Activated CD8-positive, alpha-beta T cell treated with anti-CD3 and anti-CD28 coated beads, Interleukin-2, amount 10 ng/mL, durations not matched to agents 7 days and 5 days (primary cell): ENCODE measurements at places on chromosomes 3 and 15. TPM values are rescaled to one million over a fixed set of nuclear protein-coding genes. Genes with fewer than 3 reads are reported as not detected.
A peak's percentile ranks its signal among the peaks of the same experiment; 100 is the strongest.

Gene ISG20
- 151 TPM for total RNA-seq

GRCh38 chr3:178907081-178907480, 164.5 kb downstream of the ZMAT3 start:
- H3K4me3 ChIP-seq, result no peak overlapping the region
- no peaks in the 10 kb centered on the region for H3K36me3 ChIP-seq
- H3K4me1 ChIP-seq, result no peaks in the 10 kb centered on the region

Gene RLBP1
- not detected for total RNA-seq

GRCh38 chr3:188239577-188239976, 85.6 kb downstream of the LPP start:
- H3K4me3 ChIP-seq, result no peak overlapping the region
- no peak overlapping the region for H3K27ac ChIP-seq
- H3K4me1 ChIP-seq, result peaks cover 9% of the 10 kb centered on the region
- H3K36me3 ChIP-seq, result peaks cover 10% of the 10 kb centered on the region

- H3K36me3 ChIP-seq, result peaks cover 82% of the 10 kb centered on the region
- H3K27me3 ChIP-seq, result no peaks in the 10 kb centered on the region
- peak overlapping the region; percentile 36 for H3K4me3 ChIP-seq
- H3K4me1 ChIP-seq, result peaks cover 41% of the 10 kb centered on the region
Measured at GRCh38 chr3:15055019-15055557, 10.0 kb downstream of the MRPS25 start.

GRCh38 chr3:179921500-179921899, 115.2 kb downstream of the PEX5L start:
- H3K27me3 ChIP-seq, result peaks cover 7% of the 10 kb centered on the region
- no peaks in the 10 kb centered on the region for H3K36me3 ChIP-seq
- no peak overlapping the region for H3K4me3 ChIP-seq
- no peaks in the 10 kb centered on the region for H3K4me1 ChIP-seq

DNA sequence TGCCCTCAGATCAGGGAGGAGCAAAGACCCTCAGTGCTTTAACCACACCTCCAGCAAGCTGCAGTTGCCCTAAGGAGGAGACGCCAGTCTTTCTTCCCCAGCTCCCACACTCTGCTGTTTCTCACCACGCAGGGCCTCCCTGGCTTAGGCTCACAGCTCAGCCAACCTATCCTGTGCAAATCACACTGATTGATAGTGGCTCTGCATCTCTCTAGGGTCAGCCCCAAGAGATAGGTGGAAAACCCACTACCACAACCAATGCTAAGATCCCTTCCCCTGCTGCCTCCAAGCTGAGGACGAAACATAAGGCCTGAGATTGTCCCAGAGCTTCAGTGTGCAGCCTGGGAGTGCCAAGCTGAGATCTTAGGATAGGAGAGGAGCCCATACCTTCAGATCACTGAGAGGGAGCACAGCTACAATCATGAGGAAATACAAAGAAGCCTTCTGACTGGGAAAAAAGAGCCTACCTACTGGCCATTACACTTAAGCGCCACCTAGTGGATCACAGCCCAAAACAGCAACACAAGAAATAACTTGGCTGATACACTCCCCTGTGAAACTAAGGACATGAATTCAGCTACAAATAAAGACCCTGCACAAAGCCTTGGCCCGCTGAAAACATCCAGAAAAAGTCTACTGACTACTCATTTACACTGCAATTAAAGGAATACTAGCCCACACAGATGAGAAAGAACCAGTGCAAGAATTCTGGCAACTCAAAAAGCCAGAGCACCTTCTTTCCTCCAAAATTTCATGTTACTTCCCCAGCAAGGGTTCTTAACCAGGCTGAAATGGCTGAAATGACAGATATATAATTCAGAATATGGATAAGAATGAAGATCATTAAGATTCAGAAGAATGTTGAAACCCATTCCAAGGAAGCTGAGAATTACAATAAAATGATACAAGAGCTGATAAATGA, 271.5 kb upstream of the DCBLD2 start:
- H3K27ac ChIP-seq, result no peak overlapping the region
- peak; percentile 59 for DNase-seq
- no peaks in the 10 kb centered on the region for H3K4me1 ChIP-seq
- H3K36me3 ChIP-seq, result no peaks in the 10 kb centered on the region
- no peak overlapping the region for H3K4me3 ChIP-seq

DNA sequence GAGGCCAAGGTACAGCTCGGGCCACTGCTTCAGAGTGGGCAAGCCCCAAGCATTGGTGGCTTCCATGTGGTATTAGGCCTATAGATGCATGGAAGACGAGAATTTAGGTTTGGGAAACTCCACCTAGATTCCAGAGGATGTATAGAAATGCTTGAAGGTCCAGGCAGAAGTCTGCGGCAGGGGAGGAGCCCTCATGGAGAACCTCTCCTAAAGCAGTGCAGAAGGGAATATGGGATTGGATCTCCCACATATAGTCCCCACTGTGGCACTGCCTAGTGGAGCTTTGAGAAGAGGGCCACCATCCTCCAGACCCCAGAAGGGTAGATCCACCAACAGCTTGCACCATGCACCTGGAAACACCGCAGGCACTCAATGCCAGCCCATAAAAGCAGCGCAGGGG, 48.1 kb upstream of the XXYLT1 start:
- no peaks in the 10 kb centered on the region for H3K27me3 ChIP-seq
- H3K27ac ChIP-seq, result no peak overlapping the region
- no peak overlapping the region for H3K4me3 ChIP-seq
- H3K36me3 ChIP-seq, result peaks cover 48% of the 10 kb centered on the region
- H3K4me1 ChIP-seq, result peaks cover 8% of the 10 kb centered on the region

DNA sequence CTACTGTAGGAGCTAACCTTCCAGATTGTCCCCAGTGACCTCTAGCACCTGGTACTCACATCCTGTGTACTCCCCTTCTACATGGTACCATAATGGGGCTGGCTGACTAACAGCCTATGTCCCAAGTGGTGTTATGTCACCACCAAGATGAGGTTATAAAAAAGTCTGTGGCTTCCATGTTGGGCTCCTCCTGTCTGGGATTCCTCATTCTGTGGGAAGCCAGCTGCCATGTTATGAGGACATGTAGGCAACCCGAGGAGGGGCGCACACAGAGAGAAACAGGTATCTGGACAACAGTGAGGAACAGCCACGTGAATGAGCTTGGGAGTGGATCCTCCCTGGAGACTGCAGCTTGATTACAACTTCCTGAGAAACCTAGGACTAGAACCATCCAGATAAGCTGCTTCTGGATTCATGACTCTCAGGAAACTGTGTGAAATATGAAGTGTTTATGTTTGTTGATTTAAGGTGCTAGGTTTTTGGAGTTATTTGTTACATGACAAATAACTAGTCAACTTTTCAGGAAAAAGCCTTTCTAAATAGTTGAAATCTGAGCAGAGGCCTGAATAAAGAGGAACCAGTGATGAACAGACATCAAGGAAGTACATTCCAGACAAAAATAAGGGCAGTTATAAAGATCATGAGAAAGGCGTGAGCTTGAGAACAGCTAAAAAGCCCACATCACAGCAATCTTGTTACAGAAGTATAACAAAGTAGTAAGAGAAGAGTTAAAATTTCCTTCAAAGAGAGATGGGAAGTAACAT, 21.7 kb downstream of the GOLIM4 start:
- no peaks in the 10 kb centered on the region for H3K36me3 ChIP-seq
- H3K4me1 ChIP-seq, result no peaks in the 10 kb centered on the region
- no peak overlapping the region for H3K4me3 ChIP-seq
- no peak overlapping the region for H3K27ac ChIP-seq

GRCh38 chr3:165158011-165158410, 38.2 kb downstream of the SLITRK3 start:
- H3K27ac ChIP-seq, result no peak overlapping the region
- H3K4me1 ChIP-seq, result no peaks in the 10 kb centered on the region
- no peak overlapping the region for H3K4me3 ChIP-seq
- no peak for DNase-seq
- no peaks in the 10 kb centered on the region for H3K36me3 ChIP-seq
- H3K27me3 ChIP-seq, result no peaks in the 10 kb centered on the region

Gene STXBP5L
- total RNA-seq, result not detected

Gene SLC6A1
- not detected for total RNA-seq

GRCh38 chr3:195893916-195894465, 14.4 kb downstream of the TNK2 start:
- peaks cover 6% of the 10 kb centered on the region for H3K36me3 ChIP-seq
- no peak overlapping the region for H3K27ac ChIP-seq
- H3K4me3 ChIP-seq, result peak overlapping the region; percentile 53
- no peaks in the 10 kb centered on the region for H3K27me3 ChIP-seq

DNA sequence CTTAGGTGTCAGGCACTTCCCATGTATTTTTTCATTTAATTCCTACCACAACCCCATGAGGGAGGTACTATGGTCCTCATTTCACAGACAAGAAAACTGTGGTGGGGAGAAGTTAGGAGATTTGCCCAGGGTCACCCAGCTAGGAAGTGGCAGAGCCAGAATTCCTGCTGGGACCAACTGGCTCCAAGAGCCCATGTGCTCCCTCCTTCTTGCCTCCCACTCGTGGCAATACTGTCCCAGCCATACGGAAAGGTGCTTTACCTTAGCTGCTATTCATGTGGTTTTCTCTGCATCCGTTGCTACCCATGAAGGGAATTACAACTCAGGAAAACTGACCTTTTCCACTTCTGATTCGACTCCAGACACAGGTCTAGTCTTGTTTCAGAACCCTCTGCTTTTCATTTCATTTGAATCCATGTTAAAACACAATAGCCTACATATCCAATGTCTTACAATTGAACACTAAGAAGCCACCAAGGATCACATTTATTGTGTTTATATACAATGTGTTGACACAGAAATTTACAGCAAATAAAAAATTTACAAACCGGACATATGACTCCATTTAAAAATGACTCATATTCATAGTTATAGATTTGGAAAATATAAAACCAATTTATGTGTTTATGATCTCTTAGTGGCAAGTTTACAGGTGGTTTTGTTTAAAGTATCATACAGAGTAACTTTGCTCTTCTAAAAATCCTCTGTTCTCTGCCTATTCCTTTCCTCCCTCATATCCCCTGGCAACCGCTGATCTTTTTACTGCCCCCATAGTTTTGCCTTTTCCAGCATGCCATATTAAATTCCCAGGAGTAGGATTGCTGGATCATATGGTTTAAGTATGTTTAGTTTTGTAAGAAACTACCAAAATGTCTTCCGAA, 58.8 kb downstream of the BTD start:
- peaks cover 27% of the 10 kb centered on the region for H3K36me3 ChIP-seq
- no peak for DNase-seq
- H3K27ac ChIP-seq, result no peak overlapping the region

GRCh38 chr3:64133987-64134386, 91.3 kb downstream of the PRICKLE2 start:
- peaks cover 2% of the 10 kb centered on the region for H3K27me3 ChIP-seq
- no peak for DNase-seq
- H3K4me1 ChIP-seq, result no peaks in the 10 kb centered on the region
- H3K36me3 ChIP-seq, result no peaks in the 10 kb centered on the region

DNA sequence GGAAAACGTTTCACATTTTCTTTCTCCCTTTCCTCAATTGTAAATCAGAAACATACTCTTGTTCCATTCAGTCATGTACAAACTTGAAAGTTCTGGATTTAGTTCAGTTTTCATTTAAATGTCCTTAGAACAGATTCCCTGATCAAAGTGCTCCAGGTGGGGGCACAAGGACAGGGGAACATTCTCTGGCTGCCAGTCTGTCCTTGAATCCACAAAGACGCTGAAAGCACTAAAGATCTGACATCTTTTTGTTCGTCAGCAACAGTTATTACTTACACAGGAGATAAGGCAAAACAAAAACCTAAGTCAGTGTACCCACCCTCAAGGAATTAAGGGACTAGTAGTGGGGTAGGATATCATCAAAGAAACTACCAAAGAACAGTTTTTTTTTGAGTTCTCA, 139.2 kb downstream of the GHSR start:
- DNase-seq, result no peak
- H3K4me1 ChIP-seq, result peaks cover 1% of the 10 kb centered on the region
- no peak overlapping the region for H3K27ac ChIP-seq

DNA sequence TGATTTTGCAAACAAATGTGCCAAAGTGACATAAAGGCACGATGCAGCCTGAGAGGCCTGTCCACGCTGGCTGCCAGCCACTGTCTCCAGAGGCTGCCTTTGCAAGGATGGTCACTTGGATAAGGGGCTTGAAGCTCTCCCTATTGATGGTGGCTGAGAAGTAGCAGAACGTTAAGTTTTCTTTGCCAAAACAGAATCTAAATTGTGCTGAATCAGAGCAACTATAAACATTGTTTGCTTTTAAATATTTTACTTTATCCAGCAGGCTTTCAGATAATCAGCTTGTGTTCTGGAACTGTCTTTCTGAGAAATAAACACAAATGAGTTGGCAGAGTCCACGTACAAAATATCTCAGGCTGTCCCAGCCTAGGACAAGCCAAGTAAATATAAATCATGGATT, 23.8 kb upstream of the CNBP start:
- no peaks in the 10 kb centered on the region for H3K36me3 ChIP-seq
- DNase-seq, result no peak
- peaks cover 6% of the 10 kb centered on the region for H3K27me3 ChIP-seq
- no peaks in the 10 kb centered on the region for H3K4me1 ChIP-seq

DNA sequence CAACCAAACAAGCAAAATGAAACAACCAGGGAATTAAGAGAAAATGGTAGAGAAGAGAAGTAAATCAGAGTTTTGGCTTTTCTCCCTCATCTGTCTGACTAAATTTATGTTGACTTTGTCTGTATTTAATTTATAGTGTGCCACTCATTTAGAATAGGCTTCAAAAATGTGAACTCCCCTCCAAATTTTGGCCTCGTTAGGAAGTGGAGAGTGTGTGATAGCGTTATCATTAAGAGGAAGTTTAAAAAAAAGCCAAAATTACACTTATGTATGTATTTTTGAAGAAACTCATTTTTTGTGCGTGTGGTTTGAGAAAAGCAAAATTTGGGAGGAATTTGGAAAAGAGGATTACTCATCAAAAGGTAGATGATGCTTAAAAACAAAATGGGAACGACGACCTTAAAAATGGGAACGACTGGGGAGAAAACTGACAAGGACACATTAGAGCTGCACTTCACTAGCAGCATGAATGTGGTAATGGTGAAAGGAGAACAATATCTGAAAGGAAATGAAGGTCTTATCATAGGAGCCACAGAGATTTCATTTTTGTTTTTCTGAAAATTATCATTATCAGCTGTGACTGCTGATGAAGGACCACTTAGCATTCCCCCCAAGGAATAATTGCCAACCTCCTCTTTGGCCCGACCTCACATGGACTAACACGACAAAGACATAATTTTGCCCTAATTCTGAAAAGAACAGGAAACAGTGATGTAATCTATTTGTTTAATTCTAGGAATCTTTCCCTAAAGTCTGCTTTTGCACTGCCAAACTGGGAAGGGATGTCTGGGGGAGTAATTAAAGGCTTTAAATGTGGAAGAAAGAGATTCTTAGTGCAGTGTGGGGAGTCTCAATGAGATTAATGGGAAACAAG, 163.2 kb upstream of the P2RY1 start:
- no peak for DNase-seq
- H3K27ac ChIP-seq, result no peak overlapping the region
- H3K4me3 ChIP-seq, result no peak overlapping the region
